COR-L47 (cell line): ENCODE measurements at places on chromosomes 6 and 20.

- DNase-seq, result no peak
Measured at GRCh38 chr6:75579951-75580350, 21.7 kb upstream of the SENP6 start.

- no peak for DNase-seq
Measured at GRCh38 chr20:24755411-24755922, 193.6 kb upstream of the CST7 start.

- no peak for DNase-seq
Measured at GRCh38 chr6:125107896-125108295, 45.7 kb upstream of the TPD52L1 start.

- DNase-seq, result no peak
Measured at GRCh38 chr20:36569847-36570429, 3.5 kb upstream of the TGIF2 start.
